ENCODE measurements at places on chromosomes 11 and 22. TPM values are rescaled to one million over a fixed set of nuclear protein-coding genes. Genes with fewer than 3 reads are reported as not detected.

Gene ROBO4
- total RNA-seq: not detected

Gene GPR83
- total RNA-seq: 0.08 TPM

Gene MB
- total RNA-seq: 6.7 TPM

Gene HBB
- total RNA-seq: not detected

Gene CARD18
- total RNA-seq: not detected

Gene OR2AG2
- total RNA-seq: not detected

Gene RANGAP1
- 99.5 TPM for total RNA-seq

Gene IFITM1
- 0.64 TPM for total RNA-seq

All from A549 treated with CORT108297 at 1 μM for 4 hours (cell line).